ENCODE measurements at places on chromosomes 4 and X.

- no peak for DNase-seq
Measured at GRCh38 chr4:15295421-15296162, 132.2 kb upstream of the C1QTNF7 start.

DNA sequence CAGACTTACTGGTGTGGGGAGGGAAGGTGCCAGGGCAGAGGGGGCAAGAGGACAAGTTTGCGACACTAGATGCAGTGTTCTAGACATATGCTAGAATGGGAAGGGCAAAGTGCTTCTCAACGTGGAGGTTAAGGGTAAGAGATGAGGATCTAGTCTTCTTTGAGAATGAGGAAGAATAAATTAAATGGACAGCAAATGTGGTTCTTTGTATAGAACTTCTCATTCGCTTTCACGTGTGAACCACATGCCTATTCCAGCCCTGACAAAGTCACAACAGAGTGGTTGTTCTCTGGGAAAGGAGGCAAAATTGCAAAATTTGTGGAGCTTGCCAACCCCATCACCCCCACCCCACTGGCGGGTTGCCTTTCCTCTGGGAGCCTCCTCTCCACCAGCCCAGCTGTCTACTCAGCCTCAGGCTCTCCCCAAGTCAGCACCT, 1.5 kb upstream of the ANXA5 start:
- DNase-seq = no peak

GRCh38 chrX:85111347-85111746, 107.7 kb downstream of the APOOL start:
- no peak for DNase-seq

DNA sequence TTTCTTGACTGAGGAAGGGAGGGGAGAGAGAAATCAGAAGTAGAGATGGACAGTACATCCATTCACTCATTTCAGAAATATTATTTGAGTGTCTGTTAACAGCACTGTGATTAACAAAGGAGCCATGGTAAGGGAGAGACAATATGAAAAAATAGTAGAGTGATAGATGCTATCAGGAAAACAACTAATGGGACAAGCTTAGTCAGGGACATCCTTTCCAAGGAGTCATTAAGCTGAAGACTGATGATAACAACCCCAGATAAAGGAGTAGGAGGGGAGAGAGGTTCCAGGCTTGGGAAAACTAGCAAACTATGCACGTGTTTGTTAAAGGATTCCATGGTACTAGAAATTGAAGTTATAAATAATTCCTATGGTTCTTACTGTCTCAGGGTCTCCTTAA, 122.2 kb downstream of the CBR4 start:
- DNase-seq = no peak

DNA sequence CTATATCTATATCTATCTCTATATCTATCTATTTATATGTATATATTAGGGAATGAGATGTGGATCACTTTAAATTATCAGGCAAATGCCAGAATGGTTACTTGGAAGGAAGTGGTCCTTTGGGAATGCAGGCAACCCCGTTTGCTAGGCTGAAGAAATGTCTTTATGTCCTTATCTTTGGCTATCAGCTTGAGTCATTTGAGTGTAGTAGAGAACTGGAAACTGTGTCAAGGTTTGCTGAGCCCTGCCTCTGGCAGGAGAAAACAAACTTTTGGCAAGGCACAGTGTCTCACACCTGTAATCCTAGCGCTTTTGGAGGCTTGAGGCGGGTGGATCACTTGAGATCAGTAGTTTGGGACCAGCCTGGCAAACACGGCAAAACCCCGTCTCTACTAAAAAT, 167.3 kb downstream of the ACTRT1 start:
- no peak for DNase-seq

DNA sequence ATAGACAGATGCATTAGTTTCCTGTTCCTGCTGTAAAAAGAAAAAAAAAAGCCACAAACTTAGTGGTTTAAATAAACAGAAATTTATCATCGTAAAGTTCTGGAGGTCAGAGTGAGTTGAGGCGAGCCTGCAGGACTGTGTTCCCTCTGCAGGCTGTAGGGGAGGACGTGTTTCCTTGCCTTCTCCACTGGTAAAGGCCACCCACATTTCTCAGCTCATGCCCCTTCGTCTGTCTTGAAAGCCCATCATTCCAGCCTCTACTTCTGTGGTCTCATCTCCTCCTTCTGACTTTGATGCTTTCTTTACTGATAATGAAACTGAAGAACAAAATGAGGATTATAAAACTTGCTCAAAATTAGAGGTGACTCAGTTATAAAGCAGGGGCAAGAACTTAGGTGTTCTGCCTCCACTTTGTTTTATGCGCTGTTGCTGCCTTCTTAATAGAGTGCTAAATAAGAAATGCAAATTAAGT, 143.0 kb downstream of the STIM2 start:
- no peak for DNase-seq

Data from activated CD8-positive, alpha-beta memory T cell treated with anti-CD3 and anti-CD28 coated beads for 4 hours (primary cell).